ENCODE measurements at places on chromosomes 16 and 17. TPM values are rescaled to one million over a fixed set of nuclear protein-coding genes. Genes with fewer than 3 reads are reported as not detected.

NPIPA2 gene
- 4.8 TPM for total RNA-seq

EVPLL gene
- 2.3 TPM for total RNA-seq

MRPL58 gene
- 25.7 TPM for total RNA-seq

ZNF19 gene
- 7.6 TPM for total RNA-seq

SLC9A5 gene
- total RNA-seq = 4.0 TPM

HSF4 gene
- 28.1 TPM for total RNA-seq

CD300LF gene
- 18.7 TPM for total RNA-seq

CCL8 gene
- 0.96 TPM for total RNA-seq

SPNS3 gene
- total RNA-seq = 0.55 TPM

RGS11 gene
- total RNA-seq = 8.3 TPM

CFAP97D1 gene
- not detected for total RNA-seq

ZG16 gene
- total RNA-seq = not detected

CORO6 gene
- total RNA-seq = 3.8 TPM

TMEM106A gene
- total RNA-seq = 14.4 TPM

SLC25A10 gene
- total RNA-seq = 11.1 TPM

PRAC1 gene
- total RNA-seq = not detected

CDH8 gene
- total RNA-seq = 0.17 TPM

KCTD19 gene
- not detected for total RNA-seq

KRT31 gene
- total RNA-seq = not detected

TBC1D3G gene
- not detected for total RNA-seq

PAQR4 gene
- 17.2 TPM for total RNA-seq

TTYH2 gene
- total RNA-seq = 6.9 TPM

SEZ6L2 gene
- 7.7 TPM for total RNA-seq

CIITA gene
- 38.1 TPM for total RNA-seq

DNAI2 gene
- not detected for total RNA-seq

ST6GALNAC1 gene
- total RNA-seq = 21.0 TPM

KRT32 gene
- total RNA-seq = not detected

NUPR1 gene
- total RNA-seq = 142 TPM
